Panc1 (cell line): ENCODE measurements at places on chromosomes 5 and 9. TPM values are rescaled to one million over a fixed set of nuclear protein-coding genes. Genes with fewer than 3 reads are reported as not detected.

Gene TPD52L3
- not detected for total RNA-seq

DNA sequence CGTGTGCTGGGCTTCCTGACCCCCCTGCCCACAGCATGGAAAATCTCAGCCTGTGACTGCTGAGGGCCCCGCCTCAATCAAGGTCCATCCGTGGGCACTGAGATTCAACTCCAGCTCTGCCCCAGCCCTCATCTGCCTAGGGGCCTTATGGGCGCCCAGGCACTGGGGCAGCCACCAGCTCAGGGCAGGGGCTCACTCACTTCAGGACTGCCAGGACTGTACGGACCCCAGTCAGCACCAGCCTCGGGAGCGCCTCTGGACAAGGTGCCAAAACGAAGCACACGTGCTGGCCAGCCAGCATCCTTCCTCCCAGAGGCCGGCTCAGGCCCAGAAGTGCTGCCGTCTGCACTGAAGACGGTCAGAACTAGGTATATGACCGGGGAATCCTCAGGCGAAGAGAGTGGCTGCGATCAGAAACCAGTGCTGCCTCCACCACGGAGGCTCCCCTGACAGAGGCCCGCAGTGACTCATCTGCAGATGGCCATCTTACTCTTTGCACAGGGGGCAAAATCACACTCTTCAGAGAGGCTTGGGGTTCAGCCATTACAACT lies 19.6 kb downstream of the CLPTM1L start:
- peaks cover 5% of the 10 kb centered on the region for H3K4me1 ChIP-seq
- H3K27ac ChIP-seq: peak overlapping the region; percentile 81
- no peaks in the 10 kb centered on the region for H3K27me3 ChIP-seq

DNA sequence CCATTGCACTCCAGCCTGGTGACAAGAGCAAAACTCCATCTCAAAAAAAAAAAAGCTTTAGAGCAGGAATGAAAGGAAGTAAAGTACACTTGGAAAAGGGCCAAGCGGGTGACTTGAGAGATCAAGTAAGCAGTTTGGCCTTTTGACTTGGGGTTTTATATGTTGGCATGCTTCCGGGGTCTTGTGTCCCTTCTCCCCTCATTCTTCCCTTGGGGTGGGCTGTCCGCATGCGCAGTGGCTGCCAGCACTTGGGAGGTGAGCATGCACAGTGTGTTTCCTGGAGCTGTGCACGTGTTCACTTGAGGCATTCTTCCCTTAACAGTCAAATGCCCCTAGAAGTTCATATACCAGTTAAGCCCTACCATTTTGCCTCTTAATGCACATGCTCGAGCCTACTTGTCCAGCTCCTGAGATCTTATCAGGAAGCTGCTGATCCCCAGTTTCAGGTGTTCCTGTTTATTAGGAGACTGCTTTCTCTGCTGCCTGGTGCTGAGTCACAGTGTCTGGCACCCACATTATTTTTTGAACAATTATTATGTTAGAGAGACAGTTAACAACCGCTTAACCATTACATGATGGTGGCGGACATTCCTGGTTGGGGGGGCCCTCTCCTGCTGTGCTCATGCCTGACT lies 32.6 kb upstream of the PRRC2B start:
- DNase-seq: no peak
- H3K4me3 ChIP-seq: no peak overlapping the region
- no peaks in the 10 kb centered on the region for H3K4me1 ChIP-seq
- H3K27me3 ChIP-seq: no peaks in the 10 kb centered on the region
- H3K36me3 ChIP-seq: no peaks in the 10 kb centered on the region

Gene LECT2
- not detected for total RNA-seq

GRCh38 chr9:92745331-92745730 lies 19.3 kb downstream of the BICD2 start:
- no peaks in the 10 kb centered on the region for H3K27me3 ChIP-seq
- DNase-seq: no peak
- H3K36me3 ChIP-seq: no peaks in the 10 kb centered on the region
- H3K4me3 ChIP-seq: no peak overlapping the region
- no peaks in the 10 kb centered on the region for H3K4me1 ChIP-seq
- H3K27ac ChIP-seq: no peak overlapping the region
